AG04450 (cell line): ENCODE measurements at places on chromosomes 11 and 22.

DNA sequence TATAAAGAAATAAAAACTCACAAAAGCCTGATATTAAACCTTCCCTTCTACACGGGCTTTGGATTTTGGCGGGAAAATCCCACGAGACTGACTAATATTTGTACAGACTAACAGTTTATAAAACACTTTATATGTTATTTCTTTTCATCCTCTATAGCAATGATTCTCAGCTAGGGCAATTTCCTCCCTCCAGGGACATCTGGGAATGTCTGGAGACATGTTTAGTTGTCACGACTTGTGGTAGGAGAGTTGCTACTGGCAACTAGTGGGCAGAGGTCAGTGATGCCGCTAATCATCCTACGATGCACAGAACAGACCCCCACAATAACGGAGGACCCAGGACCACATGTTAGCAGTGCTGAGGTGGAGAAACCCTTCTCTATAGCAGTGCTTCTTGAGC, 304.8 kb upstream of the PITPNB start:
- DNase-seq, result no peak

DNA sequence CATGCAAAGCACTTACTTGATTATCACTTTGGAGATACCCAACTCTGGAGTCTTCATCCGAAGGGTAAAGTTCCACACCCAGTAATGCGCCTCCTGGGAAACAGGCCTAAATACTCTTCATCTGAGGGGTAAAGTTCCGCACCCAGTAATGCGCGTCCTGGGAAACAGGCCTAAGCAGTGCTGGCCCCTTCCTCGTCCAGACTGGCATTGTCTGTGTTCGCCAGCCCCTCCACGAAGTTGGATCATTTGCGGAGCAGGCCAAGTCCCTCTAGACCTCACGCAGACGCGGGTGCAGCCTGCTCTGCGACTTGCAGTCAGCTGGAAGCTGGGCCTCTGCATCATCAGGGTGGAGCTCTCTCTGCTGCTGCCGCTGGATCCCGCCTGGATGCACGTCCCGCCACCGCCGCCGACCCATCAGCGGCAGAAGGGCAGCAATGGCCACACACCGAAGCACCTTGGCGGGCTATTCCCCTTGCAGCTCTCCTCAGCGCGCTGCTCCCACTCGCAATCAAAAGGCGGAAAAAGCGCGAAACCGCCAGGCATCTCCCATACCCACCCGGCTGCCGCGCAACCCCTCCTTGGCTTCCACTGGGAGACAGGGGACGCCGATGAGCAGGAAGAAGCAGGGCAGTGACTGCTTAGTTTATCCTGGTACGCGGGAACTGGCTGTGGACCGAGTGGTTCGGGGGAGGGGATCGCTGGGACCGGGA, 34.1 kb upstream of the GLYATL1 start:
- DNase-seq, result no peak

DNA sequence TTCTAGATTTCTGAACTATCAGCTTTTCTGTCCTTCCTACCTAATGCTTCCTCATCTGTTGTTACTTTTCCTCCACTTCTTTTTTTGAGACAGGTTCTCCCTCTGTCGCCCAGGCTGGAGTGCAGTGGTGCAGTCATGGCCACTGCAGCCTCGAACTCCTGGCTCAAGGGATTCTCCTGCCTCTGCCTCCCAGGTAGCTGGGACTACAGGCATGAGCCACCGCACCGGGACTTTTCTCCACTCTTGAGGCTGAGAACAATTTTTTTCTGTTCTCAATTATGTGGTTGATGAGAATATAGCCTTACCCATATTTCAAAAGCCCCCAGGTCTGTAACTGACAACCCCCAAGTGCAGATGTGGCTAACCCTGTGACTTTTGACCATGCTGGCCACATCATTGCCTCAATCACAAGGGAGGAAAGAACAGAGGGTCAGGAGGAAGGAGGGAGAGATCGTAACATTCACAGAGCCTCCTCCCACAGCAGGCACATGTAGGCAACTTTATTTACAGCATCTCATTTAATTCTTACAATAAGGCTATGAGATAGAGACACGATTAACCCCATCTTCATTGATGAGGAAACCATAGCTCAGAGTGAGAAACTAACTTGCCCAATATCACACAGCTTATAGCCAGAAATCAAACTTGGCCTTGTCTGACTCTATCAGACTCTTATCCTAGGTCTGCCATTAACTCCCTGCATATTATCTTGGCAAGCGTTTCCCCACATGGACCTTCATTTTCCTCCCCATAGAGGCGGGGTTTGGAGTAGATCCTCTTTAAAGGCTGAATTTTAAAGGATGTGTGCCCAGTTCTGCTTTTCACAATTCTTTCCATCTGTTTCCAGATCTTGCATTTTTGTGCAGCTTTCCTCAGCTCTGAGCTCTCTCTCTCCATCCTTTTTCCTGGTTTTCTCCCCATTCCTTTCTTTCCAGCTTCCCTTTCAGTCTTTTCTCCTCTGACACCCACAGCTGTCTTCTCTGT, 9.6 kb downstream of the POU2F3 start:
- no peak for DNase-seq

GRCh38 chr11:102192349-102193066, 82.3 kb downstream of the YAP1 start:
- no peak for DNase-seq

DNA sequence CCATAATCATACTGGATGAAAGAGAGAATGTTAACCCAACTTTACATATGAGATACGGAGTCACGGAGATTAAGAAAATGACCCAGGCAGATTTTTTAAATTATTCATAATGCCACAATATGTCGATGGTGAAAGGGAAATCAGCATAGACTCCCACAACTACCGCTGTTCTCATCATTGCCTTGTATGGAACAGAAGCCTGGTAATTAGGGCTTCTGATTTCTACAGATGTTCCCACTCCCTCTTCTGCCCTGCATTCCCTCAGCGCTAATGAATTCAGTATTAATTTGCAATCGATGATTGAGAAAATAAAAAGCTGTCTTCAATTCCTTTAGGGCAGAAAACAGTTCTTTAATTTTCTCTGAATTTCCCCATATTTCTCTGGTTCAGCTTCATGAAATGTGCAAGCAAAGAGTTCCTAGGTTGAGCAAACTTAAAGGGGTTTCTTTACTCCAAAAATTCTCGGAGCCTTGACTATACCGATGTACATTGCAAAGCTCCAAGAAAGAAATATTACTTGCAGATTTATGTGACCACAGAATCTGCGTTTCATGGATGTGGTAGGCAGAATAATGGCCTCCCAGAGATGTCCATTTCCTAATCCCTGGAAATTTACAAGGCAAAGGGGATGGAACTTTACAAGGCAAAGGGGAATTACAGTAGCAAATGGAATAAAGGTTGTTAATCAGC, 134.9 kb upstream of the ZC3H12C start:
- DNase-seq, result no peak

DNA sequence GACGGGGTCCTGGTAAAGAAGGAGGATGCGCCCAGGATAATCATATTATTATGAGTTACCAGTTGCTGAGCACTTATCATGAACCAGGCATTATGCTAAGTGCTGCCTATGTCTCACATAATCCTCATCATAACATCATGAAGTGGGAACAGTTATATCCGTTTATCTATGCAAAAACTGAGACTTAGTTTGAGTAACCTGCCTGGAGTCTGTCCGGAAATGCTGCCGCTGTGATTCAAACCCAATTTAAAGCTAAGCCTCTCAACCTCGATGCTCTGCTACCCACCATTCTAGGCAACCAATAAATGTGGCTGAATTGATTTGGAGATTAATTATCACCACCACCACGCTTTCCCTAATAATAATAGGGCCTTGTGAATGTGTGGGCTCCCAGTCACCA, 111.5 kb upstream of the CLMP start:
- DNase-seq, result no peak

GRCh38 chr11:76760236-76760635, 22.9 kb upstream of the TSKU start:
- DNase-seq, result no peak

DNA sequence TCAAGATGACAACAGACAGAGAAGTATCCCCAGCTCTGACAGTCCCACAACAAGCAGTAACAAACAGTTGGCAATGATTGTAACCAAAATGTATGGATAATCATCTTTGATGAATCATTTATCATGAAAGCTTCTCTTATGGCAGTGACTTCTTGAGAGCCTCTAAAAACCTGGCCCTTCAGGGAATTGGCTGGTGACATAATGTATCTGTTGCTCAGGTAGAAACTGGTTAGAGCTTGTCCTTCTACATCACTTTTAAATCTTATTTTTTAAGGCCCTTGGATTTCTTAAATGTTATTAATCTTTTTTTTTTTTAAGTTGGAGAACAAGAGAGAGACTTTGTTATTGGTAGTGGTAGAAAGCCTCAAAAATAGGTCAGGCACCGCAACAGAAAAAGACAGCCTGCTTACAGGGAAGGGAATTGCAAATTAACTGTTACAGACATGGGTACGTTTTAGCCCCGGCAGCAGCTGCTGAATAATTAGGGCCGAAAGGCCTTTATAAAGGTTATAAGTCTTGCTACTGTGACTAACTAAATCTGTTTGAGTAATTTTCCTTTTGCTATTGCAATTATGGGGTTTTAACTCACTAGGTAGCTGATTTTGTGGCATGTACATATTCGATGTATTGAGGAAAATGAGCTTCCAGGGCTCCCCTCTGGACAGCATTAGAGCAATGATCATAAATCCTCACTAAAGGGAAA, 207.7 kb upstream of the LRRC4C start:
- DNase-seq, result no peak

GRCh38 chr22:39515266-39516050, 4.9 kb upstream of the ATF4 start:
- no peak for DNase-seq

DNA sequence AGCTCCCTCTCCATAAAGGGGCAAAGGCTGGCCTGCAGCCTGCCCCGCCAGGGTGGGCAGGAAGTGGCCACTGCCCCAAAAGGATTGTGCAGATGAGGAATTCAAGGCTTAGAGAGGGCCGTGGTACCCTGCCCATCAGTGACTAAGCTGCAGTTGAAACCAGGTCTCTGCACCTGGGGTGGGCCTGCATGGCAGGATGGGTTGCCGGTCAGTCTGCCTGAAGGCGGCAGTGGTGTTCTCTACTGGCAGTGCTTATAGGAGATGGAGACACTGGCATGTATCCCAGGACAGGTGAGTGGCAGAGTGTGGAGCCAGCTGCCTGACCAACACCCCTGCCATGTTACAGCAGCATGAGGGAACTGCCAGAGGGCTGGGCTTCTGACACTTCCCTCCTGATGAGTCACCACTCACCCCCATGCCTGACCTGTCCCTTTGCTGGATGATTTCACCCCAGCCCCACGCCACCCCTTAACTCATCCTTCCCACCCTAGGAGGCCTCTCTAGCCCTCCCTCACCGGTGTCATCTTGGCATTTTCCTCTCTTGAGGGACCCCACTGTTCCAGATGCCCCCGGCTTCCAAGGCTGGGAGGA, 70.2 kb upstream of the LMO1 start:
- DNase-seq, result no peak
